ENCODE measurements at places on chromosomes 12 and 14.

- DNase-seq: no peak
Observed at GRCh38 chr12:51244269-51244668, 5.6 kb downstream of the DAZAP2 start.

DNA sequence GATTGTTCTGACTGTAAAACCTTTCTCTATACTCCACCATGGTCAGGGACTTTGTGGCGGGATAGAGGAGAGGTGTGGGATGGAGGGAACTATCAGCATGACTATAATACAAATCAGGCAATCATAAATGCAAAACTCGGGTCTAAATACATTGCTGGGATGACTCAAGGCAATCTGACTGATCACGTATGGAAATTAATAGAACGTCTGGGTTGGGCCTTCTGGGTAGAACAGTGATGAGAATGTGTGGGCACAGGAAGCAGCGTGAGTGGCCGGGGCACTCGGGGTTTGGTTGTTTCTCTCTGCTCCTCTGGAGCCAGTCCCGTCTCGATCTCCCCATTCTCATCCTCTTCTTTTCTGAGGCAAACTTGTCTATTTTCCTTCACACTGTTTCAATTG is 485.8 kb downstream of the VRK1 start:
- DNase-seq: no peak

DNA sequence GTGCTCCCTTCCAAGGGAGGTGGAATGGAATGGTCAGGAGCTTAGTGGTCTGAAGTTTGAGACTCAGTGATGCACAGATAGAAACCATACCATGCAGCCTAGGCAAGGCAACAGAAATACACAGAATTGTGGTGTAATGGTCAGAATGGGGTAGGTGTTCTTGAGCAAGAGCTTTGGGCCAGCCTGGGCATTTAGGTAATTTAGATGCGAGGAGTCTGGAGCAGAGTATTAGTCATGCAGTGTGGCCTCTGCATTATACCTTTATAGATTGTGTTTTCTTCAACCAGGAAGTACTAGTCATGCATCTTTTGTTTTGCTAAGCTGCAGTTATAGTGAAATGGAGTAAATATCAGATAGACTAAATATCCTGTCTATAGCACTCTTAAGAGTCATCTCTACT is 118.3 kb downstream of the DAAM1 start:
- no peak for DNase-seq

GRCh38 chr12:131218923-131219669 is 265.4 kb downstream of the ADGRD1 start:
- DNase-seq: no peak

- DNase-seq: no peak
Observed at GRCh38 chr12:38161123-38162000, 155.2 kb upstream of the ALG10B start.

DNA sequence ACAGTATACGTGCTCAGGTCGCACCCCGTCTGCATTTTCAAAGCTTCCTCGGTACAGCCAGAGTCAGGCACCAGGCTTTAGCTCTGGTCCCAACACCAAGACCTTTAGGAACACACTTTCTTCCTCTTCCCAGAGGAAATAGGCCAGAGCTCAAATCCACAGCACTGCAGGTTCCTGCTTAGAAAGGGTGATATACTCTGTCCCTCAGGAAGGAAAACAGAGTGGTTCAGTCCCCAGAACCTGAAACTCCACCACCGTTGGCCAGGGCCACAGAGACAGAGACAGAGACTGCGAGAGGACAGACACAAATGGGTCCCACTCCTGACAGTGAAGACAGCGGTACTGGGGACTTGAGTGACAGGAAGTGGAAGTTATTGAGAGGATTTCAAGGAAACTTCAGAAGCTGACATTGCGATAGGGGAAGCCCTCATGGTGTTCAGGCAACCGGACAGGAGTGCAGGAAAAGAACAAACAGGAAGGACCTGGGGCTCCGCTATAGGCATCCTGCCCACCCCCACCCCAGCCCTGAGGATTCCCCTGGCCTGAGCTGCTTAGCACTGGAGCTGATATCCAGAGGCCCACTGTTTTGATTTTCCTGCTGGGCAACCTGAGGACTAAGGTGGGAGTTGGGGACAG is 5.5 kb upstream of the KRT8 start:
- no peak for DNase-seq

DNA sequence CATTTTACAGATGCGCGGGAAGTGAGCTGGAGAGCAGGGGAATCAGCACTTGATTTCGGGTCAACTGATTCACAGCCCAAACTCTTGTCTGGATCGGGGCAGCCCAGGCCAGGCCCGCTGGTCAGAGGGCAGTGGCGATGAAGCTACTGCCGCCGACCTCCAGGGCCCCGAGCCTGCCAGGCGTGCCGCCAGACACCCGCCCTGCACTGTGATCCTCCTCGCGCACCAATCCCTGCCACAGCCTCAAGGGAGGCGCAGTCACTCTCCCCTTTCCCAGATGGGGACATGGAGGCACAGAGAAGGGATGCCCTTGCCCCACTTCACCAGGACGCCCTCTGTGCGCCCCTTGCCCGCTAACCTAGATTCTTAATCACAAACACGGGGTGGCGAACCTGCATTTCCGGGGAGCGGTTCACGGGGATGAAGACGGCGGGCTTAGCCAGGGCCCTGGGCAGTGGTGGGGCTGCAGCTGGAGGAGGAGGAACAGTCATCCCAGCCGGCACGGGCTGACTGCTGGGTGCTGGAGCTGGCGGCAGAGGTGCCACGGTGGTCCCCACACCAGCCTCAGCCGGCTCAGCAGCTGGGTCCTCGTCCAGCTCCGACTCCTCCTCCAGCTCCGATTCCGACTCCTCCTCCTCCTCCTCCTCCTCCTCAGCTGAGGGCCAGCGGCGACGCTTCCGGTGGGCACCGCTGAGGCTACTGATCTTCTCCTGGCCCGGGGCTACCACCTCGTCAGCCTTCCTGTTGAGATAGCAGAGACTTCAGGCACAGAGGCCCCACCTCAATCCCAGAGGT is 8.6 kb downstream of the DHX37 start:
- DNase-seq: no peak

GRCh38 chr14:32018391-32019092 is 58.6 kb upstream of the ARHGAP5 start:
- no peak for DNase-seq

DNA sequence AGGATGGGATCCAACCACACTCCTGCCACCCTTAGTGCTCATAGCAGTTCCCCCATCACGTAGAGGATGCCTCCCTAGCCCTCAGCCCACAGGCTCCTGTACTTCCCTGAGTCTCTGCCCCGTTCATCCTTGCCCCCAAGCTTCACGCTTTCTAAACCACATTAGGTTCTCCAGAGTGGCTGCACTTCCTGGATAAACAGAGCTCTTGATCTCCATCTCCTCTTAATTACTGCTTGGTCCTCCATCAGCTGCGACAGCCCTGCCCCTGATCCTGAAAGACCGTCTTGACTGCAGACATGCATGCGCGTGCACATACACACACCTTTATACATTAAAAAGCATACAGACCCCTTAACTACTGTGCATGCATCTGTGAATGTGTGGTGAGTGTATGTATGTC is 530.0 kb downstream of the BCL11B start:
- no peak for DNase-seq

- DNase-seq: no peak
Observed at GRCh38 chr12:85836197-85837090, at the start of gene RASSF9. Gene RASSF9, minus strand, starts transcription at chr12:85836409. Its CDS starts 208 bp downstream, at chr12:85836201.

DNA sequence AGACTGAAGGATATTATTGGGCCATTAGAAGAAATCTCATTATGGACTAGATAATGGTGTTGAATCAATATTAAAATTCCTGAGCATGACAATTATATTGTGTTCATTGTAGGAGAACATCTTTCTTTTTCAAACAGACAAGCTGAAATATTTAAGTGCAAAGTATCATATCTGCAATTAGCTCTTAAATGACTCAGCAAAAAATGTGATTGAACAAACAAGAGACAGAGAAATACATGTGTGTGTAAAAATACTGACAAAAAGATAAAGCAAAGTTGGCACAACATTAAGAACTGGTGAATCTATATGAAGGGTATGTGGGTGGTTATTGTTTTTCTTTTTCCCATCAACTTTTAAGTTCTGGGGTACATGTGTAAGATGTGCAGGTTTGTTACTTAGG is 9.5 kb downstream of the CEP290 start:
- no peak for DNase-seq

DNA sequence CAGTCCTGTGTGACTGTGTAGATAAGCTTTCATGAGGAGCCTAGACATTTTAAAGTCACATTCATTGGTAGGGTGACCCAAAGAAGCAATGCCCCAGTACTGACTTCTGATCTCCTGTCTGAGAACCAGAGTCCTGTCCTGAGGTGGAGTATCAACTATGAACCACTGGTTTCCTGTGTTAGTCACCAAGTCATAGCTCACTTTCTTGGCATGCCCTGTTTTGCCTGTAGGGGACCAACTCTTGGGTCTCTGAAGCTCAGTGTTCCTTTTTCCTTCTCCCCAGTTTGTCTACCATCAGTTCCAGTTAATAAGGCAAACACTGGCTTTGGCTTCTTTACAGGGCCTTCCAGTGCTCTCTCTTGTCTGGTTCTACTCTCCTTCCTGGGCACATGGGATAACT is 97.4 kb downstream of the C12orf75 start:
- DNase-seq: no peak

- peak; percentile 9 for DNase-seq
Observed at GRCh38 chr12:46523863-46524770, 151.5 kb upstream of the SLC38A2 start.

- no peak for DNase-seq
Observed at GRCh38 chr12:102977945-102978706, 20.7 kb downstream of the ASCL1 start.

DNA sequence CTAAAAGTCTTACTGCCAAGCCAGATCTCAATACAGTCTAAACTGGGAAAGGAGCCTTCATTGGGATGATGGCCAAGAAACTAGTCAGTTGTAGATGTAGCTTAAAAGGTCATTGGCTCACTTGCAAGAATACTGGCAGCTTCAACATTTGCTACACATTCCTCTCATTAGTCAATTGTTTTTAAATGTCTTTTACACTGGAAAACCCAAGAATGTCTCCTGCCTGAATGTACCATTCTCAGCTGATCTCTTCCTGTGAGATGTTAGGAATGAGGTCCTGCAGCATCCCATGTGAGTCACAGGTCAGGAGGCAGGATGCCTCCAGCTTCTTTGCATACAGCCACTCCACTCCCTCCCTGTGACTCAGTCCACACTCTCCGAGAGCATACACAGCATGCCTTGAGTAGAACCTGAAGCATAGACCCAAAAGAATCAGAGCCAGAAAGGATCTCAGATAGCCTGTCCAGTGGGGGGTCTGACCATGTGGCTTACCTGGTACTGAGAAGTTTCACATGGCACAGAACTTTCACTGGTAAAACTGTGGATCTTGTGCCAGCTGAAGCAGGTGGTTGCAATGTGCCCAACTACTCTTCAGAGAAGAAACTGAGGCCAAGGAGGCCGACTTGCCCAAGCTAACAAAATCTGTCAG is 56.0 kb upstream of the HECTD1 start:
- no peak for DNase-seq

DNA sequence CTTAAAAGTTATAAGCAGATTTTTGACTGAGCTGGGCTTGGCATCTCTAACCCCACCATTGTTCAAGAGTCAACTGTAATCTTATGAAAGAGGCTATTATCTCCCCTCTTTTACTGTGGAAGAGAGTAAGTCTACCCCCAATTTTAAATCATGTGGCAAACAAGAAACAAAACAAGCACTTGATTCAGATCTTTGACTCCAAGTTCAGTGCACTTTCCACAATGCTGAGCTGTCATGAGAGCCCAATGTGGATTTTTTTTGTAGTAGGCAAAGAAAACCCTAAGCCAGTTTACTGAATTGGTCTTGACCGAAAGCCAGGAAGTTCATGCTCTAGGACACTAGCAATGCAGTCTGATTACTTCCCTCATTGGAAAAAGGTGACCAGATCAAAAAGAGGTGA is 306.2 kb downstream of the GALC start:
- DNase-seq: no peak

DNA sequence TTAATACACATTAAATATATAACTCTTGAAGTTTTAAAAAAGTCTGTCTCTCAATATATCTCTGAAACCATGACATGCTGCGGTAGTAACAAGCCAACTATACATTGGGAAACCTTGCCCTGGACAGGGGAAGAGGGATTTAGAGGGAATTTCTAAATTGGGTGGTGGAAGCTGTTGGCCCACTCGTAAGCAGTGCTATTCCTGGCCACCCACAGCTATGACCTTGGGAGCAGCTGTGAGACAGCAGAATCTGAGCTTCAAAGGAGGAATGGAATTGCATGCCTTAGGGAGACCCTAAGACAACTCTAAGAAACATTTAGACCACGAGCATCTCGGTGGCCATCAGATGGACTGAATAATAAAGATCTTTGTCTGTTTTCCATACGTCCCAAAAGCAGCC is 15.8 kb upstream of the GCH1 start:
- DNase-seq: no peak

All from T follicular helper cell (primary cell).